ENCODE measurements at places on chromosomes 3 and 15.

- DNase-seq = no peak
Observed at GRCh38 chr15:34700891-34701427, 53.8 kb downstream of the GJD2 start.

- no peak for DNase-seq
Observed at GRCh38 chr15:96066852-96067495, 263.5 kb upstream of the NR2F2 start.

DNA sequence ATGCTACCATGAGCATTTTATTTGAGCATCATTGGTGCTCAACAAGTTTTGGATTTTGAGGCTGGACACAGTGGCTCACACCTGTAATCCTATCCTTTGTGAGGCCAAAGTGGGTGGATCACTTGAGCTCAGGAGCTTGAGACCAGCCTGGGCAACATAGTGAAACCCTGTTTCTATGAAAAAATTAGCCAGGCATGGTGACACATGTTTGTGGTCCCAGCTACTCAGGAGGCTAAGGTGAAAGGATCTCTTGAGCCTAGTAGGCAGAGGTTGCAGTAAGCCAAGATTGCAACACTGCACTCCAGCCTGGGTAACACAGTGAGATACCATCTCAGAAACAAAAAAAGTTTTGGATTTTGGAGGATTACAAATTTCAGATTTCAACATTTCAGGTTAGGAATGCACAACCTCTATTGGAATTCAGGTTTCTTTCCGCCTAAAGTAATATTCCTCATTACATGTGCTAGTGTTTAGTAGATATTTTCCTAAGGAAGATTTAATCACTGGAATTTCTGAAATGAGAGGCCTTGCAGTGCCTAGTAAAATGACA is 27.6 kb downstream of the CNOT10 start:
- DNase-seq = no peak

DNA sequence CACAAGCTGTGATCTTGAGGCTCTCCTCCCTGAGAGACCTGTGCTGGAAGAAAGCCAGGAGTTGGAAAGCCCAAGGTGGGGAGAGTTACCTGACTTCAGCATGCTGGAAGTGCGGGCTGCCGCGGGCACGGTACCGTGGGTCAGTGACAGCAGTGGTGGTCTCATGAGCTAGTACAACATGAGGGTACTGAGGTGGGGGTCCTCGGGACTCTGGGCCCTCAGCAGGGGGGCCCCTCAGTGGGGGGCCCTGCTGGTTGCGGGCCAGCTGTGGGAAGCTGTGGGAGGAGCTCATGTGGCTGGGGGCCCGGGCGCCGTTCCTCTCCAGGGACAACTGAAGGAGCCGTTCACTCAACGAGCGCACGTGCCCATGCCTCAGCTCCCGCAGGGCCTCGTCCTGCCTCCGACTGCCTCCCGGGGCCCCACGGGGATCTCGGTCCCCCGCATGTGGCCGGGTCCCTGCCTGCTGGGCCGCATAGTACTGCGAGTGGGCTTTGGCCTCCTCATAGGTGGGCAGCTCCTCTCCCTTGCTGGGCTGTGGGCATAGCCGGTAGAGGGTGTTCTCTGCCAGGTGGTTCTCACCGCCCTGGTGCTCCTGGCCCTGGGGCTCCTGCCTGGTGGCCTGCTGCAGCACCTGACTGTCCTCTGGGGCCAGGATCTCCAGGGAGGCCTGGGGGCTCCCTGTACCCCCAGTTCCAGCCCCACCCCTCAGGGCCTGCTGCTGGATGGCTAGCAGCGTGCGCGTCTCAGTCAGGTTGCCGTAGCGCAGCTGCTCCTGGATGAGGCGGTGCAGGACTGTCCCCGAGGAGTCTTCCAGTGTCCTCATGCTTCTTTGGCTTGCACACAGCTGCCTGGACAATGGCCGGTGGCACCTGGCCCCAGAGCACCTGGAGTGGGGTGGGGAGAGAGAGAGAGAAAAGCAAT is 3.4 kb downstream of the AMOTL2 start:
- DNase-seq = no peak
